ENCODE measurements at places on chromosomes 16 and 17. TPM values are rescaled to one million over a fixed set of nuclear protein-coding genes. Genes with fewer than 3 reads are reported as not detected.

The NPIPB13 gene
- total RNA-seq: 4.0 TPM

The RPL26 gene
- total RNA-seq: 2,667 TPM

The BAHCC1 gene
- 4.8 TPM for total RNA-seq

The PLD6 gene
- total RNA-seq: 0.92 TPM

The MPHOSPH6 gene
- total RNA-seq: 46.6 TPM

The C1QTNF8 gene
- total RNA-seq: not detected

The CACNG5 gene
- not detected for total RNA-seq

The EFNB3 gene
- total RNA-seq: 1.7 TPM
